Stimulated activated CD8-positive, alpha-beta memory T cell treated with anti-CD3 and anti-CD28 coated beads, Interleukin-2, amount 100 ng/mL, for 48 hours (primary cell): ENCODE measurements at places on chromosomes 16 and 17.

DNA sequence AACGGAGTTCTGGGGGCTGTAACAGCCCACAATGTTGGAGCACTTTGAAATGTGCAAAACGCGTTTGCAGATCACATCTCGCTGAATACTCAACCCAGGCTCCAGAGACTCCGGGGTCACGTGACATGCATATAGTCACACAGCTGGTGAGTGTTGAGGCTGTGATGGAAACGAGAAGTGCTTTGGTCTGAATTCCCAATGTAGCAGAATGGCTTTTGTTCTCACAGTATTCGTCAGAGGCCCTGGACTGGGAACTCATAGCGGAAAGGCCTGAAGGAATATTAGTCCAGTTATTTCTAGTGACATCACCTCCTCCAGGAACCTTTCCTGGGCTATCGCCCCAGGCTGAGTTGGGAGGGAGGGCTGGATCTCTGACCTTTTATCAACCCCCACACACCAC, 95.8 kb upstream of the CRHR1 start:
- DNase-seq: no peak

GRCh38 chr17:10127819-10128425, 70.5 kb downstream of the GAS7 start:
- no peak for DNase-seq

- DNase-seq: peak; percentile 57
Measured at GRCh38 chr17:27651411-27652345, 20.7 kb downstream of the LGALS9 start.

DNA sequence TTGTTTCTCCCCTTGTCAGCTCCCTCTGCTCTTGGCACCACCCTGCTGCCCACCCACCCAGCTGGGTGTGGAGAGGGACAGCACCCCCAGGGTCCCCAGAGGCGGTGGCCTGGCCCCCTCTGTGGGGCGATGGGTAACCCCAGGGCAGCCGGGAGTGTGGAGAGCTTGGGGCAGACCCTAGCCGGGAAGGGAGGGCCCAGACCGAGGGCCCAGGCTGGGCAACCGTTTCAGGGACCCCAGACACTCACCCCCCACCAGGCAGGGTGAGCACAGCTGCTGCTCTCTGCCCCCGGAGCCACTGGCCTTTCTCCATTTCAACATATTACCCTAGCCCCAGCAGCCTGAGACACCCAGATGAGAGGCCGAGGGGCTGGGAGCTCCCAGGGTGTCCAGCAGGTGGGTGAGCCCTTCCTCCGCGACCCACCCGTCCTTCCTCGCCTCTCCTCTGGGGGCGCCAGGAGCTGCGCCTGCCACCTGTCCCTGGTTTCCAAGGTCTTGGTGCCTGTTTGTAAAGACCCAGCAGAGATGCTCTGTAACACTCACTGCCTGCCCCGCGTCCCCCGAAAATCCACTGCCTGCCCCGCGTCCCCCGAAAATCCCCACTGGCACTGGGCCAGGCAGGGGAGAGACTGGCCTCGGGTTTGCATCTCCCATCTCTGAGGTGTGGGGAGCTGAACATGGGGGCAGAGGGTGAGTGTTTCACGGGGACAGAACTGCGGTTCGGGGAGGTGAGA, 45.4 kb downstream of the BAHCC1 start:
- DNase-seq: no peak

DNA sequence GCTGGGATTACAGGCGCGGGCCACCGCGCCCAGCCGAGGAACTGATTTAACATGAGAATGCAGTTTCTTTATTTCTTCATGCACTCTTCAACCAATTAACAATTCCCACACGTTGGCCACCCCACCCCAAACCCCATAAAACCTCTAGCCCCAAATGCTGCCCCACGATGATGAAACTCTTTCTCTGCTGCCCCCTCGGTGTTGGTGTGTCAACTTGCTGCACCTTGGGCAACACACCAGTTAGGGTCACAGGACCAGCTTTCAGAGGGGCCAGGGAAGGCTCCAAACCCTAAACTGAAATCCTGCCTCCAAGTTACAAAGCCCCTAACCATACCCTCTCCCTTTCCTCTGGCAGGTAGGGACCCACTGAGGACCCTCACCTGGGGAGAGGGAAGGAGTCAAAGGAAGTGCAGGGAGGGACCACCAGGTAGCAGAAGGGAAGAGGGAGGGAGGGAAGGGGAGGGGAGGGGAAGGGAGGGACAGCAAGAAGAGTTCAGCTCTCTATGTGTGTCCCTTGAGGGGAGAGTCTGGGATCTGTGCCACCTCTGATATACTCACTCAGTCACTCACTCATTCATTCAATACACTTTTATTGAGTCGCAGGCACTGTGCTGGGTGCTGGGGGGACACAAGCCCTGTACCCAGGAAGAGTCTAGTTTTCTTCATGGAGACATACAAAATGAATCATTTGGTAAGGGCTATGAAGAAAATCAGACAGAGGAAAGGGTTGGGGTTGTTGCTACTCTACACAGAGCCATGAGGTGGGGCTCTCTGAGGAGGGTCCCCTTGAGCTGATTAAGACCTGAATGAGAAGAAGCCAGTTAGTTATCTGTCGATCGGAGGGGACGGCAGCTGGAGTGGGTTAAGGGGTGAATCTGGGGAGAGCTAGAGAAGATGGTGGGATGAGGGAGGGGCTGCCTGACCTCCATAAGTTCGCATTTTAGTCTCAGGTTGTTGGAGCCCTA, 3.9 kb downstream of the PLXDC1 start:
- no peak for DNase-seq

GRCh38 chr16:73057291-73058210, 9.6 kb upstream of the ZFHX3 start:
- DNase-seq: no peak

- DNase-seq: no peak
Measured at GRCh38 chr17:42850954-42851353, at the start of gene AOC3. AOC3 (plus strand) TSS chr17:42851199; CDS start chr17:42851344, 145 bp downstream.

GRCh38 chr16:9362050-9362449, 270.6 kb downstream of the HAPSTR1 start:
- no peak for DNase-seq

DNA sequence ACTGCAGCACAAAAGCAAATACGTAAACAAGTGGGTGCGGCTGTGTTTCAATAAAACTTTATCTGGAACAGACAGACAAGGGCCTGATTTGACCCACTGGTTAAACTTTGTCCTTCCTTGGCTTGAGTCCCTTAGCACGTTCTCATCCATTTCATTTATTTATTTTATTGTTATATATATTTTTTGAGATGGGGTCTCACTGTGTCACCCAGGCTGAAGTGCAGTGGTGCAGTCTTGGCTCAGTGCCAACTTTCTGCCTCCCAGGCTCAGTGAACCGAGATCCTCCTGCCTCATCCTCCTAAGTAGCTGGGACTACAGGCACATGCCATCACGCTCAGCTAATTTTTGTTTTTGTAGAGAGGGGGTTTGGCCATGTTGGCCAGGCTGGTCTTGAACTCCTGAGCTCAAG, 64.3 kb downstream of the MYH11 start:
- DNase-seq: no peak

DNA sequence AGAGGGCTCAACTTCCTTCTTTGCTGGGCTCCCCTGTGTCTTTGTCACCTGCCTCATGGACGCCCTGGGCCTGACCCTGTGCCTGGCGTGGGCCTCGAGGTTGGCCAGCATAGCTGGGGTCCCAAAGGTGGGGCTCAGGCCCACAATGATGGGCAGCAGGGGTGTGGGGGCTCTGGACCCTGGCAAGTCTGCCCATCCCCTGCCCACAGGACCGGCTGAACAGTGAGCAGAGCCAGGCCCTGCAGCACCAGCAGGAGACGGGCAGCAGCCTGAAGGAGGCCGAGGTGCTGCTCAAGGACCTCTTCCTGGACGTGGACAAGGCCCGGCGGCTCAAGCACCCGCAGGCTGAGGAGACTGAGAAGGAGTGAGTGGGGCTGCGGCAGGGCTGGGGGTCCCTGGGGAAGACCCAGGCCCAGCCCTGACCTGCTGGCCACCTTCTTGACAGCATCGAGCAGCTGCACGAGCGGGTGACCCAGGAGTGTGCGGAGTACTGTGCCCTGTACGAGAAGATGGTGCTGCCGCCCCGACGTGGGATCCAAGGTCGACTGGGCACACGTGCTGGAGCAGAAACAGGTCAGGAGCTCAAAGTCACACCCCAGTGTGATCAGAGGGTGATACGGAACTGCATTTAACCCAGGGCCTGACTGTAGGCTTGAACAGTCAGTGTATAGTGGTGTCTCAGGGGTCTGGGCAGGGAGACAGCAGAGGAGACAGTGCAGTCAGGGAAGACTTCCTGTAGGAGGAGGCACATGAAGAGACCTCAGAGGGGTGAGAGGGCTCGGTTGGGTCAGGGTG, 3.8 kb downstream of the EVPLL start:
- DNase-seq: no peak
